Activated CD4-positive, alpha-beta memory T cell treated with anti-CD3 and anti-CD28 coated beads for 36 hours (primary cell): ENCODE measurements at places on chromosomes 16 and 17. TPM values are rescaled to one million over a fixed set of nuclear protein-coding genes. Genes with fewer than 3 reads are reported as not detected.
A peak's percentile ranks its signal among the peaks of the same experiment; 100 is the strongest.

DNA sequence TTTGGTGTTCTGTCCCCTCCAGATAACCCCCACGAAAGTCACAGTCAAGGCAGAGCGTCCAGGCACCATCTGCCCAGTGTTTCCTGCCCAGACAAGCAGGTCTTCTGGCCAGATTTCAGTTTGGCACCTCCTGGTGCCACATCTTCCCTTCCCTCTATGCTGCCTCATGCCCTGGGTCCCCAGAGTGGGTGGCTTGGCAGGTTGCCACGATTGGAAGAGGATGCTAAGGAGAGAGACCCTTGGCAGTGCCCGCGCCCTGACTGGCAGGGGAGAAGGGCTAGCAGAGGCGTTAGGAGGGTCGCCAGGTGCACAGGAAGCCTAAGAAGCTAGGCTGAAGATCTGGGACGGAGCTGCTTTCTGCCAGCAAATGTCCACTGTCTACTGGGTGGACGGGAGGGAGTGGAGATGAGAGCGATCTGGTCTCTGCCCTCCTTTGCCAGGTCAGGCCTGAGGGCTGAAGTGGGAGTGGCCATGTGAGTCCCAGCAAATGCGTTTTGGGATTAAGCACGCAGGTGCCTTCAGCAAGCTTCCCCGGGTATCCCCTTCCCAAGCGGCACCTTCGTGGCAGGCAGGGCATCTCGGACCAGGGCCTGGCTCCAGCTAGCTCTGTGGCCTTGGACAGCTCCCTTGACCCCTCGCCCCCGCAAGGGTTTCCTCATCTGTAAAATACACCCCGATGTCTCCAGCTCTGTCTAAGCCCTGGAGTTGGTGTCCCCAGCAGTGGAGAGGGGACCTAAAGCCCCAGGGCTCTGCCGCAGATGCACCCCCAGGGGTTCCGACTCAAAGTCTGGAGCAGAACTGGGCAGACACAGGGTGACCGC, 13.4 kb upstream of the CD300A start:
- peaks cover 11% of the 10 kb centered on the region for H3K4me1 ChIP-seq
- H3K36me3 ChIP-seq: no peaks in the 10 kb centered on the region
- H3K27ac ChIP-seq: no peak overlapping the region
- DNase-seq: no peak

- no peaks in the 10 kb centered on the region for H3K36me3 ChIP-seq
- no peaks in the 10 kb centered on the region for H3K27me3 ChIP-seq
- no peak overlapping the region for H3K27ac ChIP-seq
Measured at GRCh38 chr16:48965386-48965785, 316.3 kb downstream of the CBLN1 start.

DNA sequence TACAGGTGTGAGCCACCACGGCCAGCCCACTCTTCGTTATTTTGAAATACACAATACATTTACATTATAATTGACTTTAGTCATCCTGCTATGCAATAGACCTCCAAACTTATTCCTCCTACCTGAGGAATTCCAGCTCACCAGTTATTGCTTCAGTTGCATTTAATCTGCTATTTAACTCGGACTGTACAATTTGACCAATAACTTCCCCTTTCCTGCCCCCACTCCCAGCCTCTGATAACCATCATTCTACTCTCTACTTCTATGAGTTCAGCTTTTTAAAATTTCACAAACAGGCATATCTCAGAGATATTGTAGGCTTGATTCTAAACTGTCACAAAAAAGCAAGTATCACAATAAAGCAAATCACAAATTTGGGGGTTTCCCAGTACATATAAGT, 157.0 kb downstream of the COPRS start:
- no peaks in the 10 kb centered on the region for H3K4me1 ChIP-seq
- peaks cover 17% of the 10 kb centered on the region for H3K27me3 ChIP-seq
- H3K27ac ChIP-seq: no peak overlapping the region
- H3K4me3 ChIP-seq: no peak overlapping the region
- no peaks in the 10 kb centered on the region for H3K36me3 ChIP-seq

GRCh38 chr17:74454197-74455024, 12.0 kb upstream of the CD300A start:
- H3K27ac ChIP-seq: no peak overlapping the region
- no peak for DNase-seq
- H3K27me3 ChIP-seq: peaks cover 3% of the 10 kb centered on the region
- H3K4me1 ChIP-seq: peaks cover 13% of the 10 kb centered on the region

GRCh38 chr16:85051683-85052082, 24.1 kb downstream of the KIAA0513 start:
- no peaks in the 10 kb centered on the region for H3K36me3 ChIP-seq
- no peak overlapping the region for H3K4me3 ChIP-seq
- H3K27me3 ChIP-seq: no peaks in the 10 kb centered on the region
- DNase-seq: no peak
- peaks cover 29% of the 10 kb centered on the region for H3K4me1 ChIP-seq
- no peak overlapping the region for H3K27ac ChIP-seq

- H3K27me3 ChIP-seq: no peaks in the 10 kb centered on the region
- peaks cover 18% of the 10 kb centered on the region for H3K4me1 ChIP-seq
- DNase-seq: peak; percentile 6
Measured at GRCh38 chr17:58316260-58316960, 12.2 kb downstream of the TSPOAP1 start.

DNA sequence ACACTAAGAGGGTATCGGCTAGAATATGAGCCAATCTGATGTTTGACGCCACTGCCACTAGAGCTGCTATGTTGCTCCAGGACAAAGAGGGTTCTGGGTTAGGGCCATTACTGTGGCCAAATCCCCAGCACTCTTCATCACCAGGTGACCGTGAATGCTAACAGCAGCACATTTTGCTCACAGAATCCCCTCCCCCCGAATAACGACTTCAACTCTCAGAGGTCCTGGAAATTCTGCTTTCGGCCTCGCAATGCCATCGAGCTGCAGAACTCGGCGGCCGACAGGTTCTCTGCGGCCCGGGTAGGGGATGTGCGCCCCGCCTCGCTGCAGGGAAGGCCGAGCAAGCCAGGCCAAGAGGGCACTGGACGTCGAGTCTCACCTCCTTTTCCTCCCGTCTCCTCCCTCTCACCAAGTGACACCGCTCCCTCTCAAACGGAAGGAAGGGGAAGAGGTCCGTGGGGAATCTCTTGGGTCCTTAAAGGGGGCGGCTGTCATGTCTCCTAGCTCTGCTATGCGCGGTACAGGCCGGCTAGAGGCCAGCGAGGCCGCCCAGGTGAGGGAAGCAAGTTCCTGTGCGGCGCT, 31.9 kb downstream of the CDK5R1 start:
- H3K4me1 ChIP-seq: peaks cover 70% of the 10 kb centered on the region
- peak overlapping the region; percentile 55 for H3K4me3 ChIP-seq
- no peak for DNase-seq
- H3K27me3 ChIP-seq: no peaks in the 10 kb centered on the region
- H3K27ac ChIP-seq: peak overlapping the region; percentile 59
- H3K36me3 ChIP-seq: no peaks in the 10 kb centered on the region

DNA sequence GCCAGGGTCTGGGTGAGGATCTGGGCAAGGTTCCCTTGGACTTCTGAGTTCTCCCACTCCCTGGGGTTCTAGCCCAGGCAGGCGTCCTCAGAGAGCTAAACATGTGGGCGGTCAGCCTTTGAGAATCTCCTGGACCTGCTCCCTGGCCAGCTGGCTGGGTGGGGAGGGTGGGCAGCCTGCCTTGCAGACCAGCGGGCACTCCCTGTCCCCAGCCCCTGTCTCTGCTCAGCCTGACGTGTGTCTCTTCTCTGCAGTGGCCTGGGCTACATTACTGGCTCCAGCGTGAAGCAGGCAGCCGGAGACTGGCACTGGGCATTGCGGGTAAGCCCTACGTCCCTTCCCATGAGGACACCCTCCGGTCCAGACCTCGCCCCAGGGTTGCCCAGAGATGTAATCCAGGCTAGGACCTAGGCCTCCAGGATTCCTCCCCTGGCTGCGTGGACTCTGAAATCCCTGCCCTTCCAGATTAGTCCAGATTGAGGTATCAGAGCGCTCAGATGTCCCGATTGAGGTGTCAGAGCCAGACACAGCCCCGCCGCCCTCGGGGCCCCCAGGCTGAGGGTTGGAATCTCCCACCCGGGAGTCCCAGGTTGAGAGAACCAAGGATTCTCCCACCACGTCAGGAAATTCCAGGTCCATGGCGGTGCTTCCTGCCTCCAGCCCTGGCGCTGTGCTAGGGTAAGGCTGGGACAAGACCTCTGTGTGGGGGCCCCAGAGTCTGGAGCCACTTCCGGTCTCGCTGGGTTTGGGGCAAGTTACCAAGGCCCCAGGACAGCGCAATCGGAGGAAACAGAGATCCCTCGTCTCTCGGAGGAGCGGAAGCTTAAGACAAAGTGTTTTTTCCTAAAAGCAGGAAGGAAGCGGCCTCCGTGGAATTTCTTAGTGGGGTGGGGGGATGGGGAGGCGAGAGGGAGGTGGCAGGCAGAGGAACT, 24.1 kb downstream of the MYBBP1A start:
- no peak for DNase-seq
- no peak overlapping the region for H3K27ac ChIP-seq

DNA sequence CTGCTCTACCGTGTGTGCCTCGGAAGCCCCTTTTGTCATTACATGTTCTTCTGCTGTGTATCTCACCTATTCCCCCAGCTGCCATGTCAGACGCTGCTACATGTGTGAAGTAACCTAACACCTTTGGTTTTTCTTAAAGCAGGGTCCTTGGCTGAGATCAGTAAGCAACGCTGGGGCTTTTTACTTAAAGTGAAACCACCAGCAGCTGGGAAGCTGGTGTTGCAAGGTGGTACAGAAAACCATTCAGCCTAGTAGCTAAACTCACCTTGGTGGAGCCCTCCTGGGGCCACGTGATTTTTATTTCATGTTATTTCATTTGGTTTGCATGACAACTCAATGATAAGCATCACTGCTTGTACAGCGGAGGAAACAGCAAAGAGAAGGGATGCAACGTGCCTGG, 62.6 kb downstream of the PLCG2 start:
- no peaks in the 10 kb centered on the region for H3K4me1 ChIP-seq
- H3K27ac ChIP-seq: no peak overlapping the region
- peaks cover 8% of the 10 kb centered on the region for H3K27me3 ChIP-seq
- H3K4me3 ChIP-seq: no peak overlapping the region

- peak overlapping the region; percentile 25 for H3K27ac ChIP-seq
- H3K4me1 ChIP-seq: peaks cover 8% of the 10 kb centered on the region
- H3K4me3 ChIP-seq: no peak overlapping the region
- no peaks in the 10 kb centered on the region for H3K27me3 ChIP-seq
- no peak for DNase-seq
- peaks cover 53% of the 10 kb centered on the region for H3K36me3 ChIP-seq
Measured at GRCh38 chr16:89742948-89743347, 21.6 kb downstream of the ZNF276 start.

DNA sequence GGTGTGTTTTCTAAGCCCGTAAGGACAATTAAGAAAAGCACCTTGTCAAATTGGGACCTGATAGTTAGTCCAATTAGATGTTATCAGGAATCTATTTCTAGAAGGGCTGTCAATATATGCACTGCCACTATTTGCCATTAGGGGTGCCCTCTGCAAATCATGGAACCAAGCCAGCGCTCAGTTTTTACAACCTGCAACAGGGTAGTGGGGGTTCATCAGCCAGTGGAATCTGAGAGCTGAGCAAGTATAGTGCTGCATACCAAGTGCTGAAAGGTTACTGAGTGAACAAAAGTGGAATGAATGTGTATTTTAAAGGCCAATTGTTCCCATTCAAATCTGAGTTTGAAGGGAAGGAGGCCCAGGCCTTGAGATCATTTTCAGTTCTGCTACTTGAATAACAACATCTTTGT, 10.4 kb downstream of the PRR11 start:
- H3K27ac ChIP-seq: no peak overlapping the region
- peaks cover 10% of the 10 kb centered on the region for H3K4me1 ChIP-seq
- no peaks in the 10 kb centered on the region for H3K27me3 ChIP-seq
- H3K4me3 ChIP-seq: peak overlapping the region; percentile 2
- DNase-seq: peak; percentile 45
- H3K36me3 ChIP-seq: peaks cover 4% of the 10 kb centered on the region

Gene SLC5A11
- 0.12 TPM for total RNA-seq

Gene TSNAXIP1
- 0.77 TPM for total RNA-seq

Gene ASPA
- total RNA-seq: not detected

Gene TBC1D3H
- total RNA-seq: not detected

Gene PRSS33
- not detected for total RNA-seq

Gene SBK1
- 3.8 TPM for total RNA-seq

Gene MYCBPAP
- total RNA-seq: 8.1 TPM
